AG20443 (cell line): ENCODE measurements at places on chromosomes 7 and 10.

- DNase-seq, result no peak
Observed at GRCh38 chr7:155316427-155317113, 18.9 kb downstream of the INSIG1 start.

GRCh38 chr7:133201470-133201869 is 51.4 kb upstream of the EXOC4 start:
- DNase-seq, result no peak

GRCh38 chr10:43855667-43856210 is 207.1 kb upstream of the ZNF32 start:
- DNase-seq, result no peak

- DNase-seq, result no peak
Observed at GRCh38 chr10:90999512-91000172, 78.8 kb upstream of the ANKRD1 start.

GRCh38 chr7:127692200-127692599 is 40.2 kb downstream of the SND1 start:
- no peak for DNase-seq

- no peak for DNase-seq
Observed at GRCh38 chr10:43252166-43252782, 14.6 kb downstream of the RASGEF1A start.
